ENCODE measurements at places on chromosomes 7 and 10. TPM values are rescaled to one million over a fixed set of nuclear protein-coding genes. Genes with fewer than 3 reads are reported as not detected.

Gene TMEM176A
- total RNA-seq, result not detected

Gene OR2A5
- not detected for total RNA-seq

Gene MET
- 91.6 TPM for total RNA-seq

Gene CALHM1
- total RNA-seq, result not detected

Gene IGFBP3
- total RNA-seq, result 181 TPM

Gene WASL
- total RNA-seq, result 25.1 TPM

Gene IMPDH1
- 120 TPM for total RNA-seq

Gene ADO
- 22.7 TPM for total RNA-seq

Gene ASIC3
- 9.5 TPM for total RNA-seq

Gene PPP3CB
- 9.9 TPM for total RNA-seq

Gene CTAGE4
- not detected for total RNA-seq

Gene INMT
- total RNA-seq, result not detected

Gene NKX2-3
- total RNA-seq, result not detected

Gene PRPS1L1
- total RNA-seq, result not detected

Gene MYL10
- total RNA-seq, result not detected

Gene GNA12
- total RNA-seq, result 37.8 TPM

Gene BMPR1A
- total RNA-seq, result 16.8 TPM

Gene OPN1SW
- not detected for total RNA-seq

Gene ADAP1
- total RNA-seq, result 2.3 TPM

Gene CALML3
- total RNA-seq, result not detected

Gene VWDE
- 0.29 TPM for total RNA-seq

Gene CNTNAP2
- not detected for total RNA-seq

Gene ITIH2
- total RNA-seq, result 0.27 TPM

Gene HPSE2
- not detected for total RNA-seq

Gene CROT
- 6.4 TPM for total RNA-seq

Gene TACC2
- 86.3 TPM for total RNA-seq

Gene PNLIP
- total RNA-seq, result not detected

Gene AQP1
- total RNA-seq, result 0.40 TPM

Gene ANKRD30A
- total RNA-seq, result 1.0 TPM

Gene RAB19
- not detected for total RNA-seq

Gene FXYD4
- not detected for total RNA-seq

Gene NODAL
- not detected for total RNA-seq

Gene FAM13C
- not detected for total RNA-seq
